ENCODE measurements at places on chromosomes 2 and 18.

DNA sequence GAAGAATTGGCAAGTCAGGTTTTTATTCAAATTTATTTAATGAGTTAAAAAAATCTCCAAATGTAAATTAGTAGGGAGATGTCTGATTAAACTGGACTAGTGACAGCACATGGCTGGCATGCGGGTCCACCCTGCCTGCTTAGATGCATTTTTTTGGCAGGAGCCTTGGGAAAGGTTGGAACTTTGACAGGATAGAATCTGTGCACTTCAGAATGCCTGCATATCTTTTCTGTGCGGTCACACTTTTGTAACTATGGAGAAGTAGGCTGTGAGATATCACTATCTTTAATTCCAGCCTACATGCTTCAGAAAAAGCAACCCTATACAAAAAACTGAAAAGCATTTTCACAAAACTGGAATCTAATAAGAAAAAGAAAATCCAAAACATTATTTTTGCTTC is 317.8 kb downstream of the MBD2 start:
- no peak for DNase-seq

DNA sequence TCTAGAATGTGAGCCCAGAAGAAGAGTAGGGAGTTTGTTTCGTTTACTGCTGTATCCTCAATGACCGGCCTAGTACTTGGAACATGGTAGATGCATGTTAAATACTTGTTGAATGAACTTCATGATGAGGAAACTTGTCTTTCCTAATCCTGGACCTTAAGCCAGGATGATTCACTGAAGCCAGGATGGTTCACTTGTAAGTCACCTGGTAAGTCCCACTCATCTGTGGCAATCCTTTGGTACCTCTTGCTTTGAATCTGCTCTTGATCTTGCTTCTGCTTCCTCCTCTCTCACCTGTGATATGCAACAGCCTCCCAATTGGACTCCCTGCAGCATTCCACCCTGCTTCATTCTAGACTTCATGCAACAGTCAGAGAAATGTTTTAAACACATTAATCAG is 43.6 kb downstream of the QPCT start:
- no peak for DNase-seq

DNA sequence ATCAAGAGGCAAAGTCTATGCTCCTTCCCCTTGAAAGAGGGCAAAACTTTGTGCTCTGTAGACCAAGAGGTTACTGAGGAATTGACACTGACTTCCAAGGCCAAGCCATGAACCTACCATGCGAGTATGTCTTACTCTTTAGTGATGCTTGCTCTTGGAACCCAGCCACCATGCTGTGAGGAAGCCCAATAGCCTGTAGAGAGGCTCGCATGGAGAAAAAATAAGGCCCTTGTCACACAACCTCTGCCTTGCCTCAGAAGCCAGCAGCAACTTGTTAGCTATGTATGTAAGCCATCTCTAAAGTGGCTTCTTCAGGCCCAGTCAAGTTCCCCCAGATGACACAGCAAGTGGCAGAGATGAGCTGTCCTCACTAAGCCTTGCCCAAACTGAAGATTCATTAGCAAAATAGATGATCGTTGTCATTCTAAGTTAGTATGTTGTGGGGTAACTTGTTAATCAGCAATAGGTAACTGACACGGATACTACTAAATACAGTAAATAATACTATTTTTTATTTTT is 66.1 kb upstream of the RGPD5 start:
- DNase-seq = no peak

GRCh38 chr2:161599842-161600241 is 24.4 kb upstream of the SLC4A10 start:
- DNase-seq = no peak

DNA sequence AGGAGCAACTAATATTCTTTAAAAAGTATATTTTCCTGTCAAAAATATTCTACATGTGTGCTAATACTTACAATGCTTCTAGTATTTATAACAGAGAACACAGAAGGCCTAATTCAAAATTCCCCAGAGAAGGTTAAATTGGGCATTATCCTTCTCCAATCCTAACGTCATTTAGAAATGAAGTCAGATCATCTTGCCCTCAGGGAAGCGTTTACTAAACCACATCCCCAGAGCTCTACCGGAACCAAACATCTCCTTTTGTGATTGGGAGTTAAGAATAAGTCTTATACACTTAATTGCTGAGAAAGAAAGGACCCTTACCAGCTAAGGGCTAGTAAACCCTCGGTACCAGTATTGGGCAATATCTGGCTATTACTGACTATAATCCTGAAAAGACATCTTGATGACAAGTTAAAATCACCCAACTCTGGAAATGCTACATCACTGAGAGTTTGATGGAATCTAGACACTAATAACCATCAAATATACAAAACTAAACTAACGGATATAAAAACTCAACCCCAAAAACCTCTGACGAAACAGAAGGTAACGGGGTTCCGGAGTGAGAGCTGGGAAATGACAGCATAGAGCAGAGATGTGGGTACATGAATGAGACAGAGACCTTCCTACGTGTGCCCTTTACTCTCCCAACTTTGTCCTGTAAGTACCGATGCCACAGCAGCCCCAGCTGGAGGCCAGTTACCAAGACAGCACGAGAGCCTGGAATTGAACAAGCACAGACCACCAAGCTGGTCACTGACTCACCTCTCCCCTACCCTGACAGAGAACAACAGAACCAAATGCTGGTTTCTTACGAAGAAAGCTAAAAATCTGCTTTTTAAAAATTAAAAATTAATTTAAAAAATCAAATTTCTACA is 35.0 kb downstream of the WDSUB1 start:
- DNase-seq = no peak

DNA sequence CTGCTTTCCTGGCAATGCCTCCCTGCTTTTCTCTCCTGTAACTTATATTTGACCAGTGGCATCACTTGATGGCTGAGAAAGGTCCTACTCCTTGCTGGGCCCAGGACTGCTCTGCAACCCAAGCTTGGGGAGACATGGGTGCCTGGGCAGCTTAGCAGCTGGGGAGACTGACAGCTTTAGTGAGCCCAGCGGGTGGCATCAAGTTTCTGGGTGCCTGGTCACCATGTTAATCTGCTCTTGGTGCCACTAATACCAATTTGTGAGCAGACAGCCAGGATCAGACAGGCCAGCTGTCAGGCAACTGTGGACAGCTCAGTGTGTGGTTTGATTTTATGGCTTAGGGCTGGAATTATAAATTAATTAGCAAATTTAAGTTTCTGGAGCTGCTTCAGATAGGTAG is 144.8 kb upstream of the GLI2 start:
- no peak for DNase-seq

Measured in pulmonary artery endothelial cell (primary cell).